ENCODE measurements at places on chromosomes 12 and 14.

DNA sequence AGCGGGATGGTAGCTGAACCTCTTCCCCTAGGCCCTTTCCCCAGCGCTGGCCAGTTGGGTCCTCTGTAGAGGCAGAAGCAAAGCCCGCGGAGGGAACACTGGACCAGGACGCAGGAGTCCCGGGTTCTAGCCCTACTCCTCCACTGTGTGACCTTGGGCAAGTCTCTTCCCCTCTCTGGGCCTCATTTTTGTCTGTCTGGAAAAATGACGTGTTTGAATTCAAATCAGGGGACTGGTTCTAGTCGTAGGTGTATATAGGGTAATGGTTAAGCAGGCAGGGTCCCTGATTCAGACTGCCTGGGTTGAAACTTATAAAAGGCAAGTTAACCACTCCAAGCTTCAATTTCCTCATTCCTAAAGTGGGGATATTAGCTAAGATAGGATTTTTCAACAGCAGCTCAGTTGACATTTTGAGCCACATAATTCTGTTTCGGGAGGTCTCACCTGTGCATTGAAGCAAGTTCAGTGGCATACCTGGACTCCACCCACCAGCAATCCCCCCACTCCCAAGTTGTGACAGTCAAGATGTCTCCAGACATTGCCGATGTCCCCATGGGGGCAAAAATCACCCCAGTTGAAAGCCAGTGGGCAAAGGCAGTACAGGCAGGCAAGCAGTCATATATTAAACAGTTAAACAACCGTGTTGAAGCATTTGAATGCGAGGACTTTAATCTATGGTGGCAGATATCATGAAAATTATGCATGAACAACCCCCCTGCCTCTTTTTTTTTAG, 899 bp downstream of the TPCN1 start:
- DNase-seq = no peak

GRCh38 chr12:92558806-92559205, 144.0 kb upstream of the PLEKHG7 start:
- no peak for DNase-seq

GRCh38 chr12:92546259-92546634, 156.5 kb upstream of the PLEKHG7 start:
- no peak for DNase-seq

- peak; percentile 57 for DNase-seq
Measured at GRCh38 chr12:108616941-108617858, 16.5 kb downstream of the SELPLG start.

GRCh38 chr12:14962797-14963196, 1.4 kb upstream of the ARHGDIB start:
- DNase-seq = no peak

DNA sequence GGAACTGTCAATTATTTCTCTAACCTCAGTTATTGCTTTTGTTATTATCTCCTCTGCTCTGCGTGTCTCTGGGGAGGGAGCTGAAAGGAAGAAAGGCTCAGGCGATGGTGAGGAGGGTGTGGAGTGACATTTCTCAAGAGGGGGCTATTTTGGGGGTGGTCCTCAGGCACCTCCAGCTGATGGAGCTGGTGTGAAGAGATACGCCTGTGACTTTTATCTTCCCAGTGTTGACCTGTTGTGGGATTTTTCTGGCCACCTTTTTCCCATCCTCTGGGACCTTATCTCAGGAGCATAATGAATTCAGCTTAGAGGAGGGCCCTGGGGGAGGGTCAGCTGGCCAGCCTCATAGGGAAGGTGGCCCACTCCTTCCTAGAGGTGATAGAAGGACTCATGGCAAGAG, 26.4 kb downstream of the KCNA5 start:
- DNase-seq = no peak

- no peak for DNase-seq
Measured at GRCh38 chr12:54432815-54433164, 13.7 kb upstream of the ITGA5 start.

DNA sequence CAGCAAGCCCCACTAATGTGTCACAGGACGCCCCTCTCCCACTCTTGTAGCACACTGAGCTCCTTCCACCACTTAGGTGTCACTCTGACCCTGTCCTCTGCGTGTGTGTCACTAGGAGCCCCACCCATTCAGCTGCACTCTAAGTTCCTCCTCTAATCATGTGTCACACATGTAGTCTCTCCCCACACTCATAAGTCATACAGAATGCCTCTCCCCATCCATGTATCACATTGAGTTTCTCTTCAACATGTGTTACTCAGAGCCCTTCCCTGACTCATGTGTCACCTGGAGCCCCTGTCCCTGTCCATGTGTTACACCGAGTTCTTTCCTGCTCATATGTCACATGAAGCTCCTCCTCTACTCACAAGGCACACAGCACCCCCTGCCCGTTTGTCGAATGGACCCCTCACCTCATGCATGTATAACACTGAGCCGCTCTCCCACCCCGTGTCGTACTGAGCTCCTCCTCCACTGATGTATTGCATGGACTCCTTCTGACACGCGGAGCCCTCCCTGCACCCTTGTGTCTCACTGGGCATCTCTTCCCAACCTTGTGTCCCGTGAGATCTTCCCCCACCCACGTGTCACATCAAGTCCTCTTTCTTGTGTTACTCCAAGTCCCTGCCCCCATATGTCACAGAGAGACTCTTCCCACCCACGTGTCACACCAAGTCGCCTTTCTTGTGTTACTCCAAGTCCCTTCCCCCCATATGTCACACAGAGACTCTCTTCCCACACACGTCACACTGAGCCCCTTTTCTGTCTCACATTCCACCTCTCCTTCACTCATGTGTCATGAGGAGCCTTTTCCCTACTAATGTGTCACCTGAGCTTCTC, 31.0 kb downstream of the RTL1 start:
- DNase-seq = no peak

DNA sequence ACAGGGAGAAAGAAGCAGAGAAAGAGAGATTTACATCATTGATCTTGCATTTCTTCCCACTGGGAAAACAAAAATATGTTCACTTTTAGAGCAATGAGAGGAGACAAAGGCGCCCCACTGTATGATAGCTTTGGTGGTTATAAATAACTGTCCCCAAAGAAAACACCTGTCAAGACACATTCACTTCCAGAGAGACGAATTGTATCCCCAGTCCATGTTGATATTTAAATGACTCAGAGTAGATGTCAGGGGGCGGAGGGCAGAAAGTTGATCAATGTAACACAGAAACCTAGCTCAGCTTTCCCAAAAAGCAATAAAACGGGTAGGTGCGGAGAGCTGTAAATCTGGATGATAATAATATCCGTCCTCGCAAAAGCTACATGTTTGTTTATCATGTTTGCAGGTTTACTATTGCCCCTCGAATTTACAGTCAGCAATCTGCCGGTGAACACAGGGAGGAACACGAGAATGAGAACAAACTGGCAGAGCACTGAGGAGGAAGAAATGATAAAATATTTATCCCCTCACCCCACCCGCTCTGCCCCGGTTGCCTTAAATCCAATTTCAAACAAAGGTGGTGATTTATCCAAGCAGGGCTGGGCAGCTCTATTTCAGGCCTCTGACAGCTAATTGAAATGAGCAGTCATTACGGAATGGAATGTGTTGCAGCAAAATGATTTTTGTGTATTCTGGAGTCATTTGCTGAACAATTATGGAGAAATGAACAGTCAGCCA, 84.4 kb downstream of the CMKLR1 start:
- no peak for DNase-seq

DNA sequence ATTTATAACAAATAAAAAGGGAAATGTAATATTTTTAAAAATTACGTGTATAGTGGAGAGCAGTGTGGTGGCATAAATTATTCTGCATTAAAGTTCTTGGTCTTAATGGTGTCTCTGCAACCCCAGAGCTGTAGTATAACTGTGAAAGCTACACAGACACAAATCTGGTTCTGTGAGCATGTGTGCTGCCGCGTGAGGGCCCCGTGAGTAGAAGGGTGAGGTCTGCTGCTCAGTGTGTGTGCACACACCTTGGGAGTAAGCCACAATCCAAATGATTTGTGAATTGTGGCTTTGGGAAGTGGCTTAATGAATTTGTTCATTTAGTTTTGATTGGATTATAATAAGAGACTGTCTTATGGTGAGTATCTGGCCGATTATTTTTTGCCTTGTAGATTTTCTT, 16.8 kb downstream of the PELI2 start:
- DNase-seq = no peak

DNA sequence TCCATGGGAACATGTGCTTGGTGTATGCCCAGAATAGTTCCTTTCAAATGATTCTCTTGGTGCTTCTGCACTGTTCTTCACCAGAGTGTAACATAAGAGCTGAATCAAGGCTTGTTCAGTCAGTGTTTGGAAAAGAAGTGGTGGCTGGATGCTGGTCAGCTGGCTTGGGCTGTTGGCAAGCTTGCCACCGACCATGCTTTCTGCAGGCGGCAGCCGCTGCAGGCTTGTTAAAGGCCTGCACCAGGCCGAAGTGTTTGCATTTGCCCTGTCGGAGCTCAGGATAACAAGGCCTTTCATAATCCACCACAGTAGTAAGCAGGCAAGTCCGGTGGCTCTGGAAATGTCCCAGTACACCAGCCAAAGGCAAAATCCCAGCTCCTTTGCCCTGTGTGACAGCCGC, 26.9 kb downstream of the DAAM1 start:
- no peak for DNase-seq

- no peak for DNase-seq
Measured at GRCh38 chr12:105076098-105076497, 8.2 kb downstream of the ALDH1L2 start.

- DNase-seq = no peak
Measured at GRCh38 chr12:80936642-80937390, 918 bp downstream of the LIN7A start.

DNA sequence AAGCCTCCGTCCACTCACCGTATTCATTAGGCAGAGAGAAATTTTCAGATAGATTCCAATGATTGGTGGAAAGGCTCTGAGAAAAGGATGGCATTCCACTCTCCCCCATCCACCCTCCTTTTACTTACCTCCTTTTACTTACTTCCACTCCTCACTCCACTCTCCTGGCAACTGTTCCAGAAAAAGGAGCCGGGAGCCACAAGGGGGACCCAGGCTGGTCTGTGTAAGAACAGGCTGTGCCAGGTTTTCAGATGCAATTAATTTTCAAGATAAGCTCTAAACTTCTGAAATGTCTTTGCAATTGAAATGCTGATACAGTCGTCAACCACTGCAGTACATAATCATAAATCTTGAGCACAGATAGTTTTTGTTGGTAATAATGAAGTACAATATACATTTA, 248.8 kb downstream of the ANO6 start:
- no peak for DNase-seq

DNA sequence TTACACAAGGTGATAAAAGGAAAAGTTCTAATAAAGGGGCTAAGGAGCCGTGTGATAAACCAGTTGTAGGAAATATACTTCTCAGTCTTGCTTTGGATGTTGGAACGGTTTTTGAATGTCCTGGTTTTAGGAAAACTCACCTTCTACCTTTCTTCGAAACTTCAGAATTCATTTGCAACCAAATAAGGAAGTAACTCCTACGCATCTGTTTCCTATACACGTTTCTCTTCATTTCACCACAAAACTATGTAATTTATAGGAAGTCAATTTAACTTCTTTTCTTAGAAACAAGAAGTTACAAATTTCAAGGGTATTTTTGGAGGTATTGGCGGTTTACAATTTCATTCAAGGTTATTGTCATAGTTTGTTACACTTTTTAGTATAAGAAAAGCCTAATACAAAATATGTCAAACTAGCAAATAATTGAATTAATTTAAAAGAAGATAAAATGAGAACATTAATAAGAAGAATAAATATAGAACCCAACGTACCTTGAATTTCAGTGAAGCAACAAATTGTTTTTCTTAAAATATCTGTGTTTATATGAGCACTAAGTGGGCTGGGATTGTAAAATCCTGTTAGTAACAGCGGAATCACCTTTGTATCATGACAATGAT, 33.2 kb upstream of the CD69 start:
- DNase-seq = no peak

DNA sequence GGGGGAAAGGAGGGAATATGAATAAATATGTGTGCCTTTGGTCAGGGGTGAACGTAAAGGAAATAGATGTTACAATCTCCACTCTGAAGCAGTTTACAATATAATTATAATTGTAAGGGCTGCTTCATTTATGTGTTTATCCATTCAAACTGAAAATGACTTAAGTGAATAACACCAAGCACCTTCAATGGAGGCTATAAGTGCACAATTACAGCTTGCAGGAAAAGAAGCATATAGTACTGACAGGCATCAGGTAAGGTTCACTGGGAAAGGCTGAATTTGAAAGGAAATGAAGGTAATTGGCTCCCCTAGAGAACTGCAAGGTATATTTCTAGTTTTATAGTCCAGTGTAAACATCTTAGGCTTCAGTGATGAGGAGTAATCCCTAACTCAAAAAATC, 192.7 kb downstream of the STXBP6 start:
- no peak for DNase-seq

GRCh38 chr14:38735005-38735404, 368.0 kb downstream of the SEC23A start:
- no peak for DNase-seq

- DNase-seq = no peak
Measured at GRCh38 chr14:57136669-57137328, 131.9 kb downstream of the EXOC5 start.

DNA sequence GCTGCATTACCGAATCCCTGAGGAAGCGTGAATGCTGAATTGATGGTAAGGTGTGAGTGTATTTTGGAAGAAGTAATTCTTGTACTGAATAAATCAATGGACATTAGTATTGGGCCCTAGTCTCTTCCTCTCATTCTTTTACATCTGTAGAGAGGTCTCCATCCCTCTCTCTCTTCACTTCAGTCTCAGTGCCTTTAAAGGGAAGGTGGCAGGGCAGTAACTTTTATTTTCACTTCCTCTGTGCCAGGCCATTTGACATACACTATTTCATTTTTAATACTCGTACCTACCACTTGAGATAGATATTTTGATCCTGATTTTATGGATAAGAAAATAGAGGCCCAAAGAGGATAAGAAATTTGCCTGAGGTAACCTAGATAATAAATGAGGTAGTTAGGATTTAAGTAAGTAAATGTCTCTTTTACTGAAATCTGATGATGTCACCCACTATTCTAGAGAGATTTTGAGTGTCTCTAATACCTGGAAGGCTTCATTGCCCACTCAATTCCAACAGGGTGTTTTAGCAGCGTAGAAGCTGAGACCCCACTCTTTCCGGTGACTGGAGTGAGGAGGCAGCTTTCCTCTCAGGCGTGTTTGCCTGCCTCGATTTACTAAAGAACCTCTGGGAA, 177.9 kb upstream of the PRICKLE1 start:
- no peak for DNase-seq
